ENCODE measurements at places on chromosomes 4 and X.
A peak's percentile ranks its signal among the peaks of the same experiment; 100 is the strongest.

DNA sequence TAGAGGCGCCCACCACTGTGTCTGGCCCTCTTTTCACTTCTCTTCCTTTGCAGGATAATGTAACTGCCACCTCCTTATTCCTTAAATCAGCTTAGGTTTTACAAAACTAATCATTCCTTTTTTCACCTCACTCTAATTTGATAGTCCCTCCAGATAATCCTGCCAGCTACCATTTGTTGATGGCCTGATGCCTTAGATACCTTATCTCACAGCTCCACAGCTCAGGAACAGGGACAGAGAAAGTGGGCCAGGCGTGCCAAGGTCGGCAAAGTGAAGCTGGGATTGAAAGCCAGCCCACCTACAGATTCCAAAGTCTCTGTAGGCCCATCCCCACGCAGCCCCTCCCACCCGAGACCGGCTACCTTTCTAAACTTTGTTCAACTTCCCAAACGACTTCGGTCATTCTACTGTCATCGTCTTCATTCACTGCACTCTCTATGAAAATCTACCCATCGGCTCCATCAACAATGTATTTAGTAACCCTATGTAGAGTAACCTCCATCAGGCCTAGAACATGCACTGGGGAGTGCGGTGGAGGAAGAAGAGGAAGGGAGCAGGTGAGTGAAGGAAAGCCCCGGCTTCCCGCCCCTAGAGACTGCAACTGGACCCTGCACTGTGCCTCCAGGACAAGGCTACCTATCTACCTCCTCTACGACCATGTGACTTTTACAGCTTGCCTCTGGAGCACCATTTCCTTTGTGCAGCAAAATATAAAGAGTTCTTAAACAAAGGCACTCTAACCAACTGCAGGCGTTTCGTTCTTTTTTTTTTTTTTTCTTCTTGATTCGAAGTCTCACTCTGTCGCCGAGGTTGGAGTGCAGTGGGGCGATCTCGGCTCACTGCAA, 1.5 kb downstream of the CASP6 start:
- no peak for DNase-seq

DNA sequence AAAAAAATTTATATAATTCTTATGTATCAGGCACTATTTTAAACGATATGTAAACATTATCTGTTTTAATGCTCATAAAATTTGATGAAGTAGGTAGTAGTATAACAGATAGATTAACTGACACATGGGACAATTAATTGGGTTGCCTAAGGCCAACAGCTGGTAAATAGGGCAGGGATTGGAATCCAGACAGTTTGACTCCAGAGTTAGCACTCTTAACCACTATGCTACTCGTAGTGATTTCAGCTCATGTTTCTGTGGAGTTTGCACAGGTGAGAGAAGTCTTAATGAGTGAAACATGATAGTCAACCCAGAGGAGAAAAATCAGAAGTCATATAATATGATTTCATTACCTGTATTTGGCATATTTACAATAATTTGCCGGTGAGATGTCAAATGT, 126.0 kb upstream of the WDFY3 start:
- DNase-seq, result no peak

GRCh38 chr4:7727749-7728148, 211.9 kb downstream of the AFAP1 start:
- DNase-seq, result no peak

DNA sequence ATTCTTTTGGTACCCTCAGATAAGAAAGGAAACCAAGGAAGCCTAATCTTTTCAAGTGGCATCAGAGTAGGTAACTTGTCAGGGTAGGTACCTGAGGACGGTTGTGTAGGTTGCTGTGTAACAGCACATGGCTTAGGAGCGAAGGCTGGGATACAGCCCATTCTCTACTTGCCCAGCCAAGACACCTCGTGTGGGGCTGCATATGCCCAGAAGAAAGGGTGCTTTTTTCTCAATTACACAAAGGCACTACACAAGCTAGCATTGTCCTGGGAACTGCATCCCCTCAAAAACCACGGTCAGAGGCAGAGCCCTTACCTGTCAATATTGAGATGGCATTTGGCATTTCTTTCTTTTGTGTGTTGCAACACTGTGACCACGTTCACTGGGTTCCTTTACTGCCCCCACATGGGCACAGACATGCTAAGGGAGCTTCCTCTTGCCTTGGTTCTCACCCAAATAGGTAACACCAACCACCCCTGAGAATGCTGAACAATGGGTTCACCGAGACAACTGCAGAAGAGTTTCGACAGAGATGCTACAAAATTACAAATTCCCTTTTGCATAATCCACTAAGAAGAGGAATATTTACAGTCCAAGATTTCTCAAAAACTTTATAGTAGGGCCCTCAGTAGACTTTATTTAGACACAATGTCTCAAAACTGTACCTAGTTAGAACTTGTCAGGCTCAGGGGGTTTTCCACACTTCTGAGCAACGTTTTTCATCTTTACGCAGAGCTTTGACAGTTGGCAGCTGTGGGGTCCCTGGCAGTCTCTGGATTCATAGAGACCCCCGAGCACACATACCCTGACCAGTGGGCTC, 35.8 kb upstream of the TNIP3 start:
- DNase-seq, result peak; percentile 22

- DNase-seq, result no peak
Measured at GRCh38 chrX:113412106-113412505, 571.5 kb upstream of the AMOT start.

- DNase-seq, result no peak
Measured at GRCh38 chr4:182922501-182923284, 5.5 kb upstream of the DCTD start.

DNA sequence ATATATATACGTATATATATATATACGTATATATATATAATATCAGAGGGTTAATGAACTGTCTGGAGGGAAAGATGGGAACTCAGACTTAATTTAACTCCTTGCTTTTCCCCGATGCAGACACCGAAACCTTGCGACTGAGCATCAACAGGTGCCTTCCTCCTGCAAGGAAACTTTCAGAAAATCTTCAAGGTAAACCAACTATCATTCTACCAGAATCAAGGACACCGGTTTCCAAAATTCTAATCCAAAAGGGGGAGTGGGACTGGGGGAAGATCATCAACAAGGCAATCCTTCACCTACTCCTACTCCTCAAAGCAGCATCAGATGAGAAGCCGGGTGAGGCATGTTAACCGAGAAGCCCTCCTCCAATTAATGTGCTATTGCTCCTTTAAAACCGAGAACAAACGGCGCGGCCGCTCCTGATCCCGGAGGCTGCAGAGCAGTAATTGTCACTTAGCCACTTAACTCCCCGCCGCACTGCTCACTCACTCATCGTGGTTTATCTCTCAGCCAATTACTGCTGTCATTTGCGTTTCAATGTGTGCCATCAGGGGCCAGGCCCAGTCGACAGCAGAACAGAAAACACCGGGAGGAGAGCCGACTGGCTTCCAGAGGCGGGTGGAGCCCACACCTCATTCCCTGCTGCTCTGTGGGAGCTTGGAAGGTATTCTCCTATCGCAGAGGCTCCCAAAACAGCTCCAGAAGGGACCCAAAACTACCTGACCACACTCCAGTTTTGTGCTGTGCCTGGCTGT, 61.7 kb downstream of the MAML3 start:
- no peak for DNase-seq

DNA sequence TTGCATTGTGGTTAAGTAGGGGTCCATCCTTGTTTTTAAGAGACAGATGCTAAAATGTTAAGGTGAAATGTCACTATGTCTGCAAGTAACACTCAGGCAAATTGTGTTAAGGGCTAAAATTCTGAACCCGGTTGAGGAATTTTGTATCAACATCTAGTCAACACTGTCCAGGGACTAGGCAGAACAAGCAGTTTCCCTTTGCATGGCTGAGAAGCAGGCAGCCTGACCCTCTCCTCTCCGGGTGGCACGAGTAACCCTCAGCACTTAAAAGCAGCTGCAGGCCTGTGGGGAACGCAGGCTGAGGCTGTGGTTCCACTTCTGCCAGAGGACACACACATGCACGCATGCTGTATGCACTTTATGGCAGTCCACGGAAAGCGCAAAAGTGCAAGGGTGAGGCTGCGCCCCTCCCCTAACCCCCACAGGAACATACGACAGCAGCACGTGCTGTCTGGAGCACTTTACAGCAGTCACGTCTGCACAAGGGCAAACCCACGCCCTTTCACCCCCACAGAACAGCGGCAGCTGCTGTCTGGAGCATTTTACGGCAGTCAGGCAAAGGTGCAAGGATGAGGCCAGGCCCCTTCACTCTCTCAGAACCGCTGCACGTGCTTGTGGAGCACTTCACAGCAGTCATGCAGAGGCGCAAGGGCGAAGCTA, 619 bp upstream of the MPC1L start:
- DNase-seq, result no peak

GRCh38 chr4:151946718-151947117, 185.9 kb upstream of the GATB start:
- DNase-seq, result no peak

DNA sequence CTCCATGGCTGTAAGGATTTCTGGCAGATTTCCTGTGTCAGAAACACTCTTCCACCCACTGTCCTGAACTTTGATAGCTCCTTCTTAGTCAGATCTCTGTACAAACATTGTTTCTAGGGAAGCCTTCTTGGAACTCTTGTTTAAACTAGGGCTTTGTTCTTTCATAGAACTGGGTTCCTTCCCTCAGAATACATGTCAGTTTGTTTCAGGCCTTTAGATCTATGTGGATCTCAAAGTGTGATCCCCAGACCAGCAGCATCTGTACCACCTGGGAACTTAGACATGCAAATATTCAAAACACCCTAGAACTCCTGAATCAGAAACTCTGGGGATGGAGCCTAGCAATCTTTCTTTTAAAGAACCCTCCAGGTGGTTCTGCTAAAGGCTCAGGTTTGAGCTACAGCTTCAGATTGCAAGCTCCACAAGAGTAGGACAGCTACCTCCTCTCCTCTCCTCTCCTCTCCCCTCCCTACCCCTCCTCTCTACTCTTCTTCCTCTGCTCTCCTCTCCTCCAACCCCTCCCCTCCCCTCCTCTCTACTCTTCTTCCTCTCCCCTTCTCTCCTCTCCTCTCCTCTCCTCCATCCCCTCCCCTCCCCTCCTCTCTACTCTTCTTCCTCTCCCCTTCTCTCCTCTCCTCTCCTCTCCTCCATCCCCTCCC, 12.7 kb downstream of the RASSF6 start:
- no peak for DNase-seq

GRCh38 chrX:110241816-110242215, 76.1 kb downstream of the AMMECR1 start:
- no peak for DNase-seq

DNA sequence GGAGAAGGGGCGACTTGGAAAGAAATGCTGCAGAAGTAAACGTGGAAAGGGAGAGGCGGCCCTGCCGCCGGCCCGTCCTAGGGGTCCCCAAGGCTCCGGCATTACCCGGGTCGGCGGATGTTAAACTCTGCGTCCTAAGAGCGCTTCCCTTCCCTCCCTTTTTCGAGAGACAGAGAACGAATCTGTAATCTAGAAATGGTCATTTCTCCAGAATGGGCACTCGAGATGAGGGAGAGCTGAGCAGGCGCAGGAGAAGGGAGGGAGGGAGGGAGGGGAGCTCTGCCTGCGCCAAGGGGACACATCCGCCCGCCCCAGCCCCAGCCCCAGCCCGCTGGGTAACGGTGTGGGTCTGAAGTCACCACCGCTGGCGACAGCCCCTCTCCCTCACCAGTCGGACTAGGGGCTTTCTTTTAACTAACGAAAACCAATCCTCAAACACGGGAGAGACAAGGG, 1.7 kb downstream of the HCFC1 start:
- DNase-seq, result no peak

GRCh38 chr4:146263793-146264192, 49.5 kb downstream of the REELD1 start:
- no peak for DNase-seq

DNA sequence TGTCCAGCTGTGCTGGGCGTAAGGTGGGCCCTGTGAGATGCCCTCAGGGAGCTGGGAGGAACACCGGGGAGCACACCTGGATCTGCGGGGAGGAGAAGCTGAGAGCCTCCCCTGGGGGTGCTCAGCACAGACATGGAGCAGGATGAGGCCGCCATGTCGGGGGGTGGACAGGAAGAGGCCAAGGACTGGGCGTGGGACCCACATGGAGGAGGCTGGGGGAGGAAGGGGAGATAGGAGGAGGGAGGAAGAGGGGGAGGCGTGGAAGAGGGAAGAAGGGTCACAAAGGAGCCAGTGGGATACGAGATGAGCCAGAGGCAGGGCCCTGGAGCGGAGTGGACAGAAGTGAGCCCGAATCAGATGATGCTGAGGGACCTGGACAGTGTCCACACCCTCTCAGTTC, 66.3 kb downstream of the ZFYVE28 start:
- DNase-seq, result no peak

DNA sequence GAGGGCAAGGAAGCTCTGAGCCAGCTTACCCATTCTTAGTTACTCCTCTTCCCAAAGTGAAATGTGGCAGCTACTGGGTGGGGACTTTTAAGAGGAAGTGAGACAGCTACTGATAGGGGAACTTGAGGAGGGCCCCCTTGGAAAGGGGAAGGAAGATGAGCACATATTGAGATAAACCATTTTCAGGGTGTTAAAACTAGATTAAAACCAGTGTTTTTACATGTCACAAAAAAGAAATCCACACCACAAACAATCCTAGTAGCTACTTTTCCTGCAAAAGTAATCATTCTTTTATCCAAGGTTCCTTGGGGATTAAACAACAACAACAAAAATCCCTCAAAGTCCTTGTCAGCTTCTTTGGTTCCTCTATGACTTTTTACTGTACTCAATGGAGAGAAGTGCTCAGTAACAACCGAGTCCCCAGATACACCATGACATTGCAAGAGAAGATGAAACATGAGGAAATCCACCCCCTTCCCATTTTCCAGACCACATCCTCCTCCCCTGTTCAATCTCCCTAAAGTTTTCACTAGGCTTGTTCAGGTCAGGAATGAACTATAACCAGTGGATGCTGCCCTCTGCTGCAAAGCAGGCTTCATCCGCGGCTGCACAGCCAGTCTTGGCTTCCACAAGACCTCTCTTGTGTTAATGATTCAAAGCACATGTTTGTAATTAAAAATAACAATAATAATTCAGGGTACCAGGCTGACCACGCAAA, 113.5 kb upstream of the TMEM164 start:
- DNase-seq, result no peak

DNA sequence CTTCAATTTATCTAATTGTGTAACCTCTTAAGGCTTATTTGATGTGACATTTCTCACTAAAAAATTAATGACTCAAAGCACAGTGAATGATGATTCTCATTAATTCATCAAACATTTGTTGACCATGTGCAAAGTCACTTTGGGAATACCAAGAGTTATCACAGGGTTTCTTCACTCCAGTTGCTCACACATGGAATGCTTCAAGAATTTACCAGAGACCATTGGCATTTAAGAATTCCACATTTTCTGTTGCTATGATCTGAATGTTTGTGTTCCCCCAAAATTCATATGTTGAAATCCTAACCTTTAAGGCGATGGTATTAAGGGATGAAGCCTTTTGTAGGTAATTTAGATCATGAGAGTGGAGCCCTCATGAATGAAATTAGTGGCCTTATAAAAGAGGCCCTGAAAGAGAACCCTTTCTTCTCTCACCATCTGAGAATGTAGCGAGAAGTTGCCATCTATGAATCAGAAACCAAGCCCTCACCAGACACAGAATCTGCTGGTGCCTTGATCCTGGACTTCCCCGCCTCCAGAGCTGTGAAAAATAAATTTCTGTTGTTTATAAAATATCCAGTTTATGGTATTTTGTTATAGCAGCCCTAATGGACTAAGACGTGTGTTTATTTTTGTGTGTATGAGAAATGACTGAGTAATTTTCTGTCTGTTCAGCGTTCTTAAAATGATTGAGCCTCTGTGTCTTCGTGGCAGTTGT, 16.4 kb upstream of the SRPX start:
- no peak for DNase-seq

GRCh38 chr4:124684301-124684700, 28.2 kb downstream of the ANKRD50 start:
- DNase-seq, result no peak

GRCh38 chr4:92387459-92388069, 83.8 kb downstream of the GRID2 start:
- no peak for DNase-seq

- DNase-seq, result no peak
Measured at GRCh38 chr4:71604785-71605184, 179.1 kb downstream of the GC start.

All from stimulated activated CD4-positive, alpha-beta T cell treated with anti-CD3 and anti-CD28 coated beads, Interleukin-1b, Interleukin-23, amount 100 ng/mL, for 48 hours (primary cell).